H1 (cell line): ENCODE measurements at places on chromosomes 3 and 15.
A peak's percentile ranks its signal among the peaks of the same experiment; 100 is the strongest.

DNA sequence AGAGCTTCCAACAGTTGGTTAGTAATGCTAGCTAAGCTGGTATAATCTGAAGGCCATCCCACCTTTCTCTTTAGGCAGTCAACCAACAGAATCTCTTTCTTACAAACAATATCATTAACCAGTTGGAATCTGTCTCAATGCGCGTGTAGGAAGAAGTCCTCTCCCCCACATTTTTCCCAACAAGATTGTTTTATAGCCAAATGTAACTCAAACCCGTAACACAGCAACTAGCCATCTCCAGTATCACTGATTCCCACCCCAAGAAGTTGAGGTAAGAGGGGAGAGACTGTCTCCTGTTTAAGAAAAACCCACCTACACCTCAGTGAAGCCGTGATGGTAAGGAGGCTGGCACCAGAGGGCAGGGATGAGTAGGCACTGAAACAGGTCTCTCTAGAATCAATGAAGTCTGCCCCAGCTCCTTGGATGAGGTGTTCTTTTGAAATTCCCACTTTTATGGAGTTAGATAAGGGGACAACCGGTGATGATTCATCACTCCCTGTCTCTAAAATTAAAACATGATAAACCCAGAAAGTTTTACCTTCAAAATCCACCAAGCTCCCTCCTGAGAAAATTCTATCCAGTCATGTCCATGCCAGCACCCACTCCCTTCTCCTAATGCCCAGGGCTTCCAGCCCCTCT lies 30.9 kb downstream of the CDC25A start:
- DNase-seq: no peak

GRCh38 chr3:54882129-54882833 lies 45.6 kb downstream of the LRTM1 start:
- no peak for DNase-seq

GRCh38 chr3:171228240-171228639 lies 201.7 kb upstream of the SLC2A2 start:
- DNase-seq: no peak

DNA sequence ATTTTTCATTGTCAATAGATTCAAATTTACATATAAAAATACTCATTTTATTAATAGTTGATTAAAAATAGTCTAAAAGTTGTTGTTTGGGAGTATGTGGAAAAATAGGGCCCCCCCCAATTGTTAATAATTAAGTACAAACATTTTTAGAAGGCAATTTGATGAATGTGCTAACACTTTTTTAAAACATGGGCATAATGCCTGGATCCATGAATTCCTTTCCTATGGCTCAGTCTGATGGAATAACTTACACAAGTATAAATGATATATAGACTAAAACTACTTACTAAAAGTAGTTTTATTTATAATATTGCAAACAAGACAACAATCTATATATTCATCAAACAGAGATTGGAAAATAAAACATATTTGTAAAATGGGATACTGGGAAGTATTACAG lies 247.2 kb upstream of the LRRN1 start:
- DNase-seq: no peak

- no peak for DNase-seq
These were observed 1.9 kb downstream of the FSD2 start for GRCh38 chr15:82803793-82804574.

GRCh38 chr15:71951134-71951533 lies 140.8 kb downstream of the NR2E3 start:
- DNase-seq: no peak

GRCh38 chr3:124033360-124034015 lies 41.6 kb upstream of the ROPN1 start:
- no peak for DNase-seq

- no peak for DNase-seq
These were observed 35.7 kb downstream of the ZDHHC23 start for GRCh38 chr3:113983544-113983943.

GRCh38 chr3:98581474-98581873 lies 11.9 kb downstream of the CPOX start:
- no peak for DNase-seq

- DNase-seq: no peak
These were observed 151.3 kb upstream of the NR2E3 start for GRCh38 chr15:71658827-71659729.

DNA sequence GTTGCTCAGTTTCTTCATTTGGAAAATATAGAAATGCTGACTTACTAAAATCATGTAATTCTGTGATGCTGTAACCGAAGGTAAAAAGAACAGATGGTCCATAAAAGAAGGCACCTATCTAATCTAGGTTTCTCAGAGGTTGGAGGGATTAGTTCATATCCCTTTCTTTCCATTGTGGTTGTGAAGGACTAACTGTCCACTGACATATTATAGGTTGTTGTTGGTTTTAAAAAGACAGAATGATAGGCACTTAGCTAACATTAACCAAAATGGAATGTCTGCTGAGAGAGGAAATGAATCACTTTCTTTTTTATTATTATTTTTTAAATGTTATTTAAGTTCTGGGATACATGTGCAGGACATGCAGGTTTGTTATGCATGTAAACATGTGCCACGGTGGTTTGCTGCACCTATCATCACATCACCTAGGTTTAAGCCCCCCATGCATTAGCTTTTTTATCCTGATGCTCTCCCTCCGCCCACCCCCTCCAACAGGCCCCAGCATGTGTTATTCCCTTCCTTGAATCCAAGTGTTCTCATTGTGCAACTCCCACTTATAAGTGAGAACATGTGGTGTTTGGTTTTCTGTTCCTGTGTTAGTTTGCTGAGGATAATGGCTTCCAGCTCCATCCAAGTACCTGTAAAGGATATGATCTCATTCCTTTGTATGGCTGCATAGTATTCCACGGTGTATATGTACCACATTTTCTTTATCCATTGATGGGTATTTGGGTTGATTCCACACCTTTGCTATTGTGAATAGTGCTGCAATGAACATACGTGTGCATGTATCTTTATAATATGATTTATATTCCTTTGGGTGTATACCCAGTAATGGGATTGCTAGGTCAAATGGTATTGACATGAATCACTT lies 45.8 kb downstream of the ALDH1A2 start:
- DNase-seq: no peak

DNA sequence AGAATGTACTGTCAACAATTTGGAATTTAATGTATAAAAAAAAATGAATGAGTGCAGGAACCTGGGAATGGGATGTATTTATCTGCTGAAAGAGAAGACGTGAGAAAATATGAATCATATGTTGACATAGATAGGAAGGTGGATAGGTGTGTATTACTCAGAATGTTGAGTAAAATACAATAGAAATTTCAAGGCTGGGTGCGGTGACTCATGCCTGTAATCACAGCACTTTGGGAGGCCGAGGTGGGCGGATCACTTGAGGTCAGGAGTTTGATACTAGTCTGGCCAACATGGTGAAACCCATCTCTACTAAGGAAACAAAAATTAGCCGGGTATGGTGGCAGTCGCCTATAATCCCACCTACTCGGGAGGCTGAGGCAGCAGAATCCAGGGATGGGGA lies 202.8 kb downstream of the CADM2 start:
- DNase-seq: no peak

DNA sequence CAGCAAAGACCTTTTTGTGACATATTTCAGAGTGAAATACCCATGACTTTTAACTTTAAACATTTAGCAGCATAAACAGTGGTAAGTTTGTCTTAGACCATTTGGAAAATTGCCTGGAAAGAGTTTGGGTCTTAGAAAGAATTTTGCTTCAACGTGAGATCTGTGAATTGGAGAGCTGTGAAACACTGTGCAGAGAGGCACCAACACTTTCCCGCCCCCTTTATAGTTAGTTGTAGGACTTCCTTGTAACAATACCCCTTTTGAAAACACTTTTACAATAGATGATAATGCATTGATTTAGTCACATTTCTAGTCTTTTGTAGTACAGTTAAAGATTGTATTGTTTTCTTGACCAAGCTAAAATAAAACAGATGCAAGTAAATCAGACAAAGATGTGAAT lies 43.5 kb upstream of the MBNL1 start:
- no peak for DNase-seq

DNA sequence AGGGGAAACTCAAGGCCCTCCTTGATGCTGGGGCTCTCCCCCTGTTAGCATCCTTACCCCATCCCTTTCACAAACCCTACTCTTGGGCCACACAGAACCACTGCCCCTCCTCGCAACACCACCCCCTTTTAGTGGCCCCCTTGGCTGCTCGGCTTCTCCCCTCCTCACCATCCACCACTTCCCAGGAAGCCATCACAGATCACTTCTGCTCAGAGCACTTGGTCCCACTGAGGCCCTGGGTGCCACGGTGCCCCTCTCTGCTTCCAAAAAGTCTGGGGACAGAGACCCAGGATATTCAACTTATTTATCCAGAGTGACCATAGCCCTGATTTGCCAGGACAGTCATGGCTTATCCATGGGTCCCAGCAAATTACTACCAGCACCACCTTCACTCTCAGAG lies 2.4 kb downstream of the RHCG start:
- no peak for DNase-seq

GRCh38 chr3:153437666-153438065 lies 275.6 kb downstream of the RAP2B start:
- no peak for DNase-seq

GRCh38 chr15:74618841-74619596 lies 3.4 kb downstream of the CLK3 start:
- no peak for DNase-seq

- no peak for DNase-seq
These were observed 5.8 kb downstream of the TTC21A start for GRCh38 chr3:39113291-39113690.

GRCh38 chr15:51094606-51095569 lies at the start of gene TNFAIP8L3:
Gene TNFAIP8L3, minus strand, starts transcription at chr15:51094906. Its CDS starts 311 bp downstream, at chr15:51094595.
- DNase-seq: peak; percentile 57

DNA sequence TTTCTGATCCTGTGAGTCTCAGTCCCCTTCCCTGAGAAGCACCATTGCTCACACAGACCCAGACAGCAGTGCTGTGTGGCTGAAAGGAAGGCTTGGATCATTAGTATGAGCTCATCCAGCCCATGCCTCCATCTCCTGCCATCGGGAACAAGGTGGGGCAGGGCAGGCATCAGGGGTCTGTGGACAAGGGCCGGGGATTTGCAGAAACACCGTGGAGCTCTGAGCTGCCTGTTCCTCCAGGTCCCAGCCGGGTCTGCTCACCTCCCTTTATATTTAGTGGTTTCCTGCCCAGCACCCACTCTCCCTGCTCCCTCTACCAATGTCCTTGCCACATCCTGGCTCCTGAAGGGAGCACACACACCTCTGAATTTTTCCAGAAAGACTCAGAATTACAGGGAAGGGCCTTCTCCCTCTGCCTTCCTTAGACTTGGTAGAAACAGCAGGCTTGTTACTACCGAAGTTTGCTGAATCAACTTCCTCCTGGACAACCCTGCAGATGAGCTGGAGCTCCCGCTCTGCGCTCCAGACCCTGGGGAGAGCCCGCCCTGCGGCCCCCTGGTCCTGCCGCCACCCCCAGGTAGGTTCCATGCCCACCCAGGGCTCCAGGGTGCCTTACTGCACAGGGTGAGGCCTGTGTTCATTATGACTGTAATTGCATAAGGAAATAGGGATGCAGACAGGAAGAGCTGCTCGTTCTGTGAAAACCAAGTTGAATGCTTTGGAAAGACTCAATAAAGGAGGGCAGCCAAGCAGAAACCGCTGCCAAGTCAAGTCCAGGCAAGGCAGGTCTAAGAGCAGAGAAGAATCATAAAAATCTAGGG lies 128.1 kb downstream of the NSMCE3 start:
- DNase-seq: peak; percentile 43
